ENCODE measurements at places on chromosomes 16 and 17.
A peak's percentile ranks its signal among the peaks of the same experiment; 100 is the strongest.

GRCh38 chr17:14843086-14843795 is 421.9 kb downstream of the PMP22 start:
- DNase-seq: no peak

DNA sequence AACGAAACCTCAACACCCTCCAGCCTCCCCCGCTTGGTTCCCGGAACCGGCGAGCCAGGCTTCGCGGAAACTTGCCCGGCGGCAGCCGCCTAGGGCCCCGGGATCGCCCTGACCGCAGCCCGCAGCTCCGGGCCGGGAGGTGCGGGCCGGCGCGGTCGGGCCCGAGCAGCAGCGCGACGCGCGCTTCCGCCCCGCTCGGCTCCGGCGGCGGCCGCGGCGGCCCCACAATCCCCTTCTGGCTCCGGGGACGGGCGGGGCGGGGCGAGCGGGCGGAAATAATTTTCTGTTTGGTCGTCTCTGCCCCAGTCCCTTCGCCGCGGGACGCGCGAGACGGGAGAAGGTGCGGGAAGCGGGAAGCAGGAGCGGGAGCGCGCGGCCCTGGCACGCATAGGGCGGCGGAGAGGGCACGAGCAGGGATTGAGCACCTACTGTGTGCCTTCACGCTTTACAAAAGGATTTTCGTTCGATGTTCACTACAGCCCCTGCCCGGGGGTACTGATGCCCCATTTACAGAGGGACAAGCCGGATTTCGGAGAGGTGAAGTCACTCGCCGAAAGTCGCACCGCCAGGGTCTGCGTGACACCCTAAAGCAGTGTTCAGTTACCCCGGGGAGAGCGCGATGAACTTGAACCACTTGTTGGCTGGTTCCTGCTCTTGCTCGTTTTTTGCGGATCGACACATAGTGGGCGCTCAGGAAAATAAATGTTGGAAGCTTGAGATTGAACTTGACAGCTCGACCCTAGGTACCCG is 2.7 kb upstream of the MLLT6 start:
- peak; percentile 80 for DNase-seq

- DNase-seq: no peak
These were observed 202.6 kb downstream of the PARN start for GRCh38 chr16:14427371-14427948.

- no peak for DNase-seq
These were observed 11.7 kb downstream of the SMPD3 start for GRCh38 chr16:68436581-68436980.

GRCh38 chr17:82305727-82306300 is 11.6 kb downstream of the CD7 start:
- no peak for DNase-seq

GRCh38 chr16:49019831-49020230 is 261.8 kb downstream of the CBLN1 start:
- no peak for DNase-seq
